ENCODE measurements at places on chromosomes 6 and 20.
A peak's percentile ranks its signal among the peaks of the same experiment; 100 is the strongest.

- no peak for DNase-seq
Observed at GRCh38 chr6:151288712-151289398, 49.1 kb downstream of the AKAP12 start.

GRCh38 chr20:50591233-50591852 lies 81.2 kb downstream of the PTPN1 start:
- DNase-seq = no peak

GRCh38 chr20:43944653-43945235 lies 30.1 kb downstream of the TOX2 start:
- no peak for DNase-seq

DNA sequence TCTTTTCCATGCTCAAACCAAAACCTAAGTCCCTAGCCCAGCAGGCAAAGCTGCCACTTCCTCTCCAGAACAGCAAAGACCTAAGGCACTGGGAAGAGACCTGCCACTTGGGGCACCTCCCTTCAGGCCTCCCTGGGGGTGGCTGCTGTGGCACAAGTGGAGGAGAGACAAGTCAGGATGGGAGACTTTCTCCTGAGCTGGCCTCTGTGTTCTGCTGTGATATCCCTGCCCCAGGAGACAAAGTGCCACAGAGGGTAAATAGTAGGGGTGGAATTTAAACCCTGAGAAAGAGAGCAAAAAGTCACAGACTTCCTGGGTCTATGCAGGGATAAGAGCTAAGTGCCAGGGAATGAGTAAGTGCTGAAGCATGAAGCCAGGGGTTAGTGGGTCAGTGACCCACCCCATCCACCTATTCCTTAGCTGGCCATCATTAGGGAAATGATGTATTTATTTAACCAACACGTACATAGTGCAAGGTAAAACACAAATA lies 84.2 kb downstream of the MRPL14 start:
- DNase-seq = no peak

DNA sequence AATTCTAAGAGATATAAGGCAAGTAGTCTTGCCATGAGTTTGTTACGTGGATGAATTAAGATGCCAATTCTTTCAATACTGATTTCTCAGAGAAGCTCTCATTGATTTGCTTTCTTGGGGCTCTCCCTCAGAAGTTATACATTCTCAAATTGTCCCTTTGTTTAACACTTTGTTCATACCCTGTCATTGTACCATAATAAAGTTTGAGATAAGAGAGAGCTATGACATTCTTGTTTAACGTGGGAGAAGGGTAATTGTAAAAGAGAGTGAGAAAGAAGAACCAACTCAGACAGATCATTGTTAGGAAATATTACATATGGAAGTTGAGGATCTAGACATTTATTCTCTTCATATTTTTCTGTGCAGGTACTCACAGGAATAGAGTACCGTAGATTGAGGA lies 19.1 kb downstream of the ACSS2 start:
- DNase-seq = no peak

GRCh38 chr6:157961153-157961831 lies 20.4 kb upstream of the SYNJ2 start:
- DNase-seq = no peak

- DNase-seq = no peak
Observed at GRCh38 chr6:127967708-127968107, 66.8 kb upstream of the THEMIS start.

GRCh38 chr6:95489185-95489863 lies 88.0 kb upstream of the MANEA start:
- DNase-seq = no peak

- DNase-seq = no peak
Observed at GRCh38 chr20:39452583-39453340, 490.6 kb downstream of the DHX35 start.

DNA sequence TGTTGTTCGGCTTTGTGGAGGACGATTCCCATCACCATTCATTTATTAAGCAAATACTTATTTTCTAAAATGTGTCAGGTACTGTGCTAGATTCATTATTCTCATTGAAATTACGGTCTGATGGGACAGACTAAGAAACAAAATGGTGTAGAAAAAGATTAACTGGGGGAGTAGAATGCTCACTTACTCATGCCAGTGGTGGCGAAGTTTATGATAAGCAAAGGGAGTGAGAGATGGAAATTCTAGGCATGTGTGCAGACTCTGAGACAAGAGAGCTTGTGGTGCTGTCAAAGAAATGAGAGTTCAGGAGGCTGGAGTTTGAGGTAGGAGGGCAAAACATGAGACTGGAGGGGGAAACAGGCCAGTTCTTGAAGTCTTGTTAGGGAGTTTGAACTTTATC lies 896 bp downstream of the RPP21 start:
- DNase-seq = no peak

DNA sequence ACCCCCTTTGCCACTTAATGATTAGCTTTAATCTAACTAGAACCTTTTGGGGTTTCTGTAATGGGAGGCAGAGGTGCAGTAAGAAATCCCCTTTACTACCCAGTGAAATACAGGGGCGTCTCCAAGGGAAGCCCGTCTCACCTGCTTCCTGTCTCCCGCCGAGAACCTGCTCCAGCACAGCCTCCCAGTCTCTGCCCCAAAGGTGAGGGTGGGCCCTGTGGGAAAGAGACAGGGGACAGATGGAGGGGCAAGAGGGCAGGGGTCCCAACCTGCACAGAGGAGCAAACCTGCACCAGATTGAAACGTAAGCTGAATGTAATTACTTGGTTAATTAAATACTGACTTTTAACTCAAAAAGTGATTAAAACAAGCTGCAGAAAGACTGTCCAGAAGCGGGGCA lies 474.2 kb upstream of the SULF2 start:
- DNase-seq = no peak

GRCh38 chr6:71488186-71488585 lies 199.6 kb downstream of the OGFRL1 start:
- DNase-seq = no peak

- no peak for DNase-seq
Observed at GRCh38 chr6:21898107-21898796, 304.7 kb downstream of the SOX4 start.

DNA sequence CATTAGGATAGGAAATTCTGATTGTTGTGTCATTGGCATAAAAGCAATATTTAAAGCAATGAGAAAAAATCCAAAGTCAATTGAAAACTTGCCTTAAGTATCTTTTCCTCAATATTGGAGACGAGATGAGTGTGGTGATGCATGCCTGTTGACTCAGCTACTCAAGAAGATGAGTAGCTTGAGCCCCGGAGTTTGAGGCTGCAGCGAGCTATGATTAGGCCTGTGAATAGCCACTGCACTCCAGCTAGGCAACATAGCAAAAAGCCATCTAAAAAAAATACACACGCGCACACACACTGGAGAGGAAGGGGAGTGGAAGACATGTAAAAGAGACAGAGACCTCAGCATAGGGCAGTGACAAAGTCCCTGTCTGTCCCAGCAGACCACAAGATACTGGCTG lies 9.7 kb upstream of the MARCKS start:
- no peak for DNase-seq

DNA sequence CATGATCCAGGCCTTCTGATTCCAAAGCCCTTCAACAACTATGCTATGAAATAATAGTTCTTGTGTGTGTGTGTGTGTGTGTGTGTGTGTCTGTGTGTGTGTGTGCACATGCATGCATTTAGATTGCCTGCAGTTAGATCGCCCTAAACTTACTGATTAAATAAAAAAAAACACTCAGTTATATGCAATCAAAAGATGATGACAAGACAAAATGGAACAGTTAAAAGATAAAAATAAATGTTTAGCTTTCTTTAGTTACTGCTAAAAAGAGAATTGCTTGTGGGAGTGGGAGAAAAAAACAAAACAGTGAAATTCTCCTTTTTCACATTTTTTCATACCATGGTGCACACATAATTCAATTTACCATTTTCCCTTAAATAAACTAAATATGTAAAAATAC lies 29.4 kb downstream of the MARCKS start:
- DNase-seq = no peak

GRCh38 chr6:85945459-85946185 lies 302.9 kb upstream of the SYNCRIP start:
- DNase-seq = no peak

- DNase-seq = no peak
Observed at GRCh38 chr6:21521276-21521675, 72.3 kb upstream of the SOX4 start.

- no peak for DNase-seq
Observed at GRCh38 chr6:151370509-151371078, 20.8 kb downstream of the ZBTB2 start.

DNA sequence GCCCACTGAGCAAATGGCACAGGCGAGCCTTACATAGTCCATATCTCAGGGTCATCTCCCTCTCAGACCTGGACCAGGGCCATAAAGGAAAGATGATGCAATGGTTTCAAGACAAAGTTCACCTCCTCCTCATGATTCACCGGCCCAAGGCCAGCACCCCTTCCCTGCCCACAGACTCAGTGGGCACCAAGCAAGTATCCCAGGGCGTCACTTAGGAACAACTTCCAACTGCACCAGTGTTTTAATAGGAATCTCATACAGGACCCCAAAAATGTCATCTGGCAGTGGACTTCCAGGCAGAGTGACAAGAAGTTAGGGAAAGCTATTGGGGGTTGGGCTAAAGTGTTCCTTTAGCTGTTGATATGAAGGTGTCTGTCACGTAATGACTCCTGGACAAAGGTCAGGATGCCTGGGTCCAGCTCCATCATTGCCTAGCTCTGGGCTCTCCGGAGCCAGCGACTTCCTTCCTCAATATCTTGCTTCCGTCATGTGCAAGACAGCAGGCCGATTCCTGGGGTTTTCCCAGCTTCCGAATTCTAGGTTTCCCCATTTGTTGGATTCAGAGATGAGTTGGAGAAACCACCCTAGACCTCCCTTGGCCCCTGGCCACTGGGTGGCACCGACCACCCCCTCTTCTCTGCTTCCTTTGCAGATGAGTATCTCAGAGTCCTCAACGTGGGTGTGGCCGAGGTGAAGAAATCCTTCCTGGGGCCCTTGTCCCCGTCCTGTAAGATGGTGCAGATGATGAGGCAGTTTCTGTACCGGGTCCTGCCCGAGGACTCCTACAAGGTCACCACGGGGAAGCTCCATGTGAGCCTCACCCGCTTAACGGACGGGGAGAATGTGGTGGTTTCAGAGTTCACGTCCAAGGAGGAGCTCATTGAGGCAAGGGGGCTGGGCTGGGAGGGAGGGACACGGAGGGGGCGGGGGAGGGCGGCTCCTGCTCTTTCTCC lies 21.1 kb downstream of the PNPLA1 start:
- DNase-seq = no peak

- DNase-seq = no peak
Observed at GRCh38 chr6:148430897-148431296, 88.3 kb downstream of the SASH1 start.

GRCh38 chr6:96657344-96657743 lies 94.4 kb downstream of the FHL5 start:
- no peak for DNase-seq

GRCh38 chr6:33445119-33445603 lies 9.2 kb upstream of the ZBTB9 start:
- no peak for DNase-seq

- DNase-seq = peak; percentile 89
Observed at GRCh38 chr6:3068329-3069214, at the start of gene RIPK1. Gene RIPK1 (plus strand): TSS chr6:3068494. CDS start chr6:3076824, 8,330 bp downstream.

DNA sequence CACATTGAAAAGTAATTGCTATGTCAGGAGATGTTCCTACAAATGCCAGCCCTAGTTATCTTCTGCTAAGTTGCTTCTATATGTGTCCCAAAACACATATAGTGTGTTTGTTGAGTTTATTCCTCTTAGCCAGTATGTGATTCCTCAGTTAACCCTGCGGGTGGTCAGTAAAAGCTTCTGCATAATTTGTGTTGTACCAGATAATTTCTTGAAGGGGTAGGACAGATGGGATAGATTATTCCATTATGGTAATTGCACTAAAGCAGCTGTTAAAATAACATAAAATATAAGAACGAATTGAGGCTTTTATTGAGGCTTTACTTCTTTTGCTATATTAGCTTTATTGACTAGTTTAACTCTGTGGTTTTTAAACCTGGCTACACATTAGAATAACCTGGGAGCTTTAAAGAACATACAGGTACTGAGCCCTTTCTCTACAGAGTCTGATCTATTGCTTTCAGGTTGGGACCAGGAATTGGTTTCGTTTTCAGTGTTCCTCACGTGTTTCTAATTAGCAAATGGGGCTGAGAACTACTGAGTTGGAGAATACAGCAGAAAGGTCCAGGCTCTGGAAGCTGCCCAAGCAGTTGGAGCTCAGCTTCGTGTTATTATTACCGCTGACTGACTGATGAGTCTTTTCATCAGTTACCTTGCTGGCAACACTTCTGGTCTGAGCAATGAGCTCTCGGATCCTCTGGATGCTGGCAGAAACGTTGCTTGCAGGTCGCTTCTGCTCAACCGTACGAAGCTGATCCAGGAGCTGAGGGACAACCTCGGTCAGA lies 56.9 kb downstream of the FAM229B start:
- DNase-seq = no peak

DNA sequence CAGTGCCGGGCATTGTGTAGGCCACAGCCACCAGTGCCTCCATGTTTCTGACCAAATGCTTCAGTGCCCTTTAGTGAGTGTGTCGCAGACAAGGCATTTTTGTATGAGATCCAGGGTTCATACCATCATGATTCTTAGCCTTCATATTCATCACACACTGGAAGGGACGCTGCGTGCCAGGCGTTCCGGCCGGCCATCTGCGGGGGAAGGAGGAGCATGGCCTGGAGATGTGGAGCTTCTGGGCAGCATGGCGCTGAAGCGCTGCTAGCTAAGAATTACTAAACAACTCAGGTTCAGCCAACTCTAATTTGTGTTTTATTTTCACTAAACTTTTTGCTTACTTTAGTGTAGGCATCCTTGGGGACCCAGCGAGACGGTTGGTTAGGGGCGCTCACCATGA lies 111.4 kb upstream of the EXOC2 start:
- DNase-seq = no peak

- DNase-seq = no peak
Observed at GRCh38 chr20:62030834-62031434, 34.7 kb downstream of the TAF4 start.

- no peak for DNase-seq
Observed at GRCh38 chr20:56861590-56861989, 232.5 kb downstream of the TFAP2C start.

GRCh38 chr20:9488063-9488462 lies 26.3 kb upstream of the LAMP5 start:
- DNase-seq = no peak

DNA sequence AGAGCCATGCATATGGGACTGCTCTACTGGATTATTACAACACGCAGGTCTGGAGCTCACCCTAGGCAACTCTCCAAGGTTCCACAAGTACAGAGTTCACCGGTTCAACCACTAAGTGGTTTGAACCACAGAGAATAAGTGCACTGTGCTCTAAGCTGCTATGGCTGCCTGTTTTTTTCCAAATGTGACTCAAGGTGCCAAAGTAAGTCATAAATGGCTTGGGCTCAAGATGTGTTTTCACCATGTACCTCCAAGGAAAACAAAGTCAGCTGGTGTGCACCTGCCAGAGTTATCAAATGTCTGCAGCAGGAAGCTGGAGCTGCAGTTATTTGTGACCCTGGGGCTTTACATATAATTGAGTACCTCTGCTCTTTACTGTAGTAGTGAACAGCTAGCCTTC lies 76.7 kb downstream of the PREP start:
- DNase-seq = no peak

- no peak for DNase-seq
Observed at GRCh38 chr6:113347436-113347835, 509.7 kb upstream of the MARCKS start.
